ENCODE measurements at places on chromosomes 3 and 15. TPM values are rescaled to one million over a fixed set of nuclear protein-coding genes. Genes with fewer than 3 reads are reported as not detected.

Gene KBTBD8
- total RNA-seq, result 1.3 TPM

Gene CLDN16
- not detected for total RNA-seq

Gene SLCO2A1
- not detected for total RNA-seq

Gene TICRR
- 0.33 TPM for total RNA-seq

Gene C3orf49
- total RNA-seq, result not detected

Gene TNFSF10
- 9.7 TPM for total RNA-seq

Gene IL17RC
- 58.9 TPM for total RNA-seq

Gene CHRD
- total RNA-seq, result 2.6 TPM

Gene SLC28A2
- total RNA-seq, result not detected

Gene ITPKA
- 5.5 TPM for total RNA-seq

Gene ALPK3
- 0.87 TPM for total RNA-seq

Gene SHC4
- total RNA-seq, result 2.0 TPM

Gene TUSC7
- total RNA-seq, result not detected

Gene LRRC15
- 0.73 TPM for total RNA-seq

Gene PBRM1
- 78.2 TPM for total RNA-seq

Gene APPL1
- 52.7 TPM for total RNA-seq

Gene ITIH1
- not detected for total RNA-seq

Gene GLDN
- total RNA-seq, result 127 TPM

Gene AGBL1
- total RNA-seq, result not detected

Gene BCHE
- total RNA-seq, result 11.1 TPM

Data from smooth muscle cell of trachea (primary cell).